ENCODE measurements at places on chromosomes 16 and 17.
A peak's percentile ranks its signal among the peaks of the same experiment; 100 is the strongest.

DNA sequence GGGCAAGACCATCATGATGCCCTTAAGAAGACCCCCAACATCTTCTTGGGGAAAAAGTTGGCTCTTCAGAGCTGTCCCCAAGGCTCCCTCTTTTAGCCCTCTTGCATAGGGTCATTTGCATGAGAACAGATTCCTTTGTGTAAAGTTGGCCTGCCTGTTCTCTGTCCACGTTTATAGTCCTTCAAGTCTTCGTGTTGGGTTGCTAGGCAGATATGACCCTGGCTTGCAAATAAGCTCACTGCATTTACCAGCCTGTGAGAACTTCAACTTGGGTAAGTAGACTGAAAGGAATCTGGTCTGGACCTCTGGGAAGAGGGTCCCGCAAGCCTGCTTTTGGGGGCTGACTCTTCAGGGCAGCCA is 2.9 kb downstream of the ARSG start:
- ATAC-seq: no peak

GRCh38 chr17:71118039-71118438 is 948.7 kb downstream of the KCNJ2 start:
- no peak for ATAC-seq

GRCh38 chr17:39151150-39151942 is at the start of gene PLXDC1:
Gene PLXDC1 (minus strand): TSS chr17:39151637. CDS start chr17:39151437, 200 bp downstream.
- peak; percentile 21 for ATAC-seq

- ATAC-seq: no peak
Measured at GRCh38 chr17:21021208-21021803, 21.5 kb downstream of the USP22 start.

- ATAC-seq: no peak
Measured at GRCh38 chr17:57895382-57896060, 45.7 kb upstream of the MRPS23 start.

All from motor neuron (in vitro differentiated cells).